HTR-8/SVneo (cell line): ENCODE measurements at places on chromosomes 5 and 9.
A peak's percentile ranks its signal among the peaks of the same experiment; 100 is the strongest.

GRCh38 chr5:104789366-104789765 lies 1226.8 kb upstream of the NUDT12 start:
- DNase-seq, result no peak

- DNase-seq, result no peak
Observed at GRCh38 chr9:127183814-127184582, 61.6 kb upstream of the ANGPTL2 start.

DNA sequence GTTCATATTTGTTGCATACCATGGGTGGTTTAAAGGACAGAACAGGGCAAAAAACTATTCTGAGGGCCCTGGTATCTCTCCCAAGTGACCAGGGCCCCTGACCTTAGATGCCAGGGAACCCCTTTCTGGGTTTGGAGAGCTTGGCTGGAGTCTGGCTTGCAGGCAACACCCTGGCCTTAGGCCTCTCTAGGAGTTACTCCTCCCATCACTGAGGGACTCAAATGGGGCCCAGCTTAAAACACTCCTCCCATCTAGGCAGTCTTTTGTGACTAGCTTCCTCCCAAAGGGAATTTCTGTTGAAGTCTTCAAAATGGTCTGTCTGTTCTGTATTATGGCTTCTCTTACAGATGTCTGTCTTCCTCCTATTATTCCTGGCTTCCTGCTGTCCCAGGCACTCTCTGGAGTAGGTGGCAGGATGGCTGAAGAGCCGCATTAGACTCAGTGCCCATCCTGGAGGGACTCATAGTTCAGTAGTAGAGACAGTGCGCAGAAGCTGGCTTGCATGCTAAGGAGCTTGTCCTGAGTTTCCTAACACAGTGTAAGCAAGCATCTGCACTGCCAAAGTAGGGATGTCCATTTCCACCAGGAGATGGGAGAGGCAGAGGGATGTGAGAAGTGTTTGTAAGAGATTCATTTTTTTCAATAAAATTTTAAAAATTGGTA lies 10.0 kb downstream of the COL15A1 start:
- no peak for DNase-seq

DNA sequence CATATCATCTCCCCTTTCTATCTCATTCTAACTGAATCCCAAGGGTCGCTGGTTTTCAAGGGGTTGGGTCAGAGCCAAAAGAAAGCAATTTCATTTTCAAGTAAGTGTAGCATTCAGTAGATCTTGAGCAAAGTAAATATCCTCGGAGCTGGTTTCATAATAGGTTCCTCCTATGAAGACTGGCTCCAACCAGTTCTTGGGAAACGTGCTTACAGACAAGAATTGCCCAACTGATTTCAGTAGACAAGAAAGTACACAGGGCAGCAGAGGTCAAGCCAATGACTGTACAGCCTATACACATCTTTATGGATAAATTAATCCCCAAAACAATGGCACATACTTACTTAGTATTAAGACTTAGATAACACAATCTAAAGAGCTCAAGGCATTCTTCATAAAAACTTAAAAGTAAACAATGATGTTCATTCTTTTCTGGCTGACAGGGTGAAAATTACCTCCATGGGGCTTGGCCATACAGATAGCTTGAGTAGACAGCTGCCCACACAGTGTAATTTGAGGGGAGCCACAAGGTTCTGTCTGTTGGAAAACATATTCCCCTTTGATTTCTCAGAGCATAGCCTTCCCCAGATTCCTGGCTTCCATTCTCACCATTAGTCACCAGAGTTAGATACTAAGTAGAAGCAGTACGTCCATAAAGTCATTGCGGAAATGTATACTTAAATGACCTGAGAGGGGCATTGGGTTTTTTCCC lies 163.9 kb downstream of the ARRDC3 start:
- no peak for DNase-seq

DNA sequence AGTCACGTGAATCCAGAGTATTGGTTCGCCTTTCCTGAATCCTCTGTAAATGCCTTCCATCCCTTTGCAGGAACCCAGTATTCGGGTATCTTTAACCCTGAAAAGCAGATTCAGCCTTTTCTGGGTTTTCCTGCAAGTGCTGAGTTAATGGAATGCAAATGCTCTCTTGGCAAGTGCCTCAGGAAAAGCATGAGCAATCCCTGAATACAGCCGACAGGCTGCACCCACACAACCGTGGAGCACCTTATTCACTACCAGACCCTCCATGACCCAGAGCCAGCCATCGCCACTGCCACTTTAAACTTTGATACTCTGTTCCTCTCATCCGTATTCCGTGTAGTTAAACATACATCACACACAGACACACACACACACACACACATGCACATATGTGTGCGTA lies 54.4 kb downstream of the ZNF622 start:
- DNase-seq, result no peak

GRCh38 chr5:122177161-122177560 lies 47.8 kb downstream of the ZNF474 start:
- no peak for DNase-seq

DNA sequence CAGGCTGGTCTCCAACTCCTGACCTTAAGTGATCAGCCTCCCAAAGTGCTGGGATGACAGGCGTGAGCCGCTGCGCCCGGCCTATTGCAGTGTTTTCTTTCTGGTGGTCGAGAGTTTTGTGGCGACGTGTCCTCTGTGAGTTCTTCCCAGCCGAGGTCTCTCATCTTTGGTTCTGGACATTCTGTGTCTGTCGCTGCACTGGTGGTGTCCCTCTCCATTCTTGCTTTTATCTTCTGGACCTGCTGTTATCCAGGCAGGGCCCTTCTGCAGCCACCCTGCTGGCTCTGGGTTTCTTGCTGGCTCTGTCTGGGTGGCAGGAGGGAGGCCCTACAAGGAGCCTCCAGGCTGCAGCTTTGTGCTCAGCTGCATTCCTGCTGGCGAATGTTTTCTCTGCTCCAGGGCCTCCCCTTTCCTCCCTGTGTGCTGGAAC lies 49.1 kb upstream of the EXOC3 start:
- DNase-seq, result no peak

DNA sequence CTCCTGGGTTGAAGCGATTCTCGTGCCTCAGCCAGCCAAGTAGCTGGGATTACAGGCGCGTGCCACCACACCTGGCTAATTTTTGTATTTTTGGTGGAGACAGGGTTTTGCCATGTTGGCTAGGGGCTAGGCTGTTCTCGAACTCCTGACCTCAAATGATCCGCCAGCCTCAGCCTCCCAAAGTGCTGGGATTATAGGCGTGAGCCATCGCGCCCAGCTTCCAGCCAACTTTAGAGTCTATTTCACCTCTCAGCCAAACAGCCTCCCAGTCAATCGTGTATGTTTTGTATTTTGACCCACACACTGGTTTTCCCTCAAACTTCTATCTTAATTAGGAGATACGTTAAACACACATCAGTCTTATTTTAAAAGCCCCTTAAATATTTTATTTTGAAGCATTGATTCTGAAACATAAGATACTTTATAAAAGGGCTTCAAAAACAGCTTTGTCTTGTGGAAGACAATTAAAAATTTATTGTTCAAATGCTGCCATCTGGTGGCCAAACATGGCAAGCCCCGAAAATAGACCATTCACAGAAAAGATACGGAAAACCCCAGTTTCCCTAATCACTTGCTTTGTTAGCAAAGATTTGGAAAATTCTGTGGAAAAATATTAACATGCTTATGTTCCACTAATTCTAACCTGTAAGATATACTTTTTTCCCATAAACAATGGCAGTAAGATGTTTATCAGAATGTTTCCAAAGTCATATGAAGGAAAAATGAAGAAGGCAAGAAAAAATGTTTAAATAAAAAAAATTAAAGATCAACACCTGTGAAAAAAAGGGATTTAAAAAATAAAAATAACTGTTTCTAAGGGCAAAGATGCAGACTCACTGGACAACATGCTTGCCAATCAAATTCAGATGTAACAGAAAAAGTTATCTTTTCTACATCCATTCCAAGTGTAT lies 33.1 kb downstream of the APTX start:
- DNase-seq, result peak; percentile 39

GRCh38 chr9:126638571-126639132 lies 24.9 kb downstream of the LMX1B start:
- no peak for DNase-seq

DNA sequence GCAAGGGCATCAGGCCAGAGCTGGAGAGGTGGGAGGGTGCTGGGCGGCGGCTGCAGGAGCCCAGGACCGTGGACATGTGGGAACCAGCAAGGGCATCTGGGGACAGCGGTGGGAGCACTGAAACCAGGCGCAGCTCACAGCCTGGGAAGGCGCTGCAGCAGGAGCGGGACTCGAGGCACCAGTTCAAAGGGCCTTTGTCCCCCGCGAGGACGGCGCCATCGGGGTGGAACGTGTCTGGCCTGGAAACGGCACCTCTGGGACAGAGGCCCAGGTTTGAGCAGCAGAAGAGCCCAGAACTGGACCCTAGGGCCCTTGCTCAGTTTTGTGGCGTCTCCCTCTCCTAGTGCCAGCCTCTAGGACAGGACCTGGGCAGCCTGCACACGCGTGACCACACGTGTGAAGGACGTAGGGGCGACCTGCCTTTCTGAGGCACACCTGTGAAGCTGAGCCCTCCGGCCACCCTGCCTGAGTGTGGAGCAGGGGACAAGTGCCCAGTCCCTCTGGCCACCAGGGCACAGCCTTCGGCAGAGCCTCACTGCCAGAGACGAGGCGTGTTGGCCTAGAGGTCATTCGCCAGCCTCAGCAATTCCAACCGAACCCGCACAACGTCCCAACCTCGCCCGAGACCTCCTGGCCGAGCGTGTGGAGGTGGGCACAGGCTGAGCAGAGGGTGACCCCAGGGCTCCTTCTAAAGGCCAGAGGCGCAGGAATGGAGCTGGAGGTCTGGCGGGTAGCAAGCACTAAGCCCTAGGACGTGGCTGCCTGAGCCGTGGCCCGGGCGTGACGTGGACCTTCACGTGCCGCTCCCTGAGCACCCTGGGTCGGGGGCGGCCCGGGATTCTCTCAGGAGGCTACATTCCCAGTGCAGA lies 2.2 kb upstream of the TMEM210 start:
- DNase-seq, result no peak

DNA sequence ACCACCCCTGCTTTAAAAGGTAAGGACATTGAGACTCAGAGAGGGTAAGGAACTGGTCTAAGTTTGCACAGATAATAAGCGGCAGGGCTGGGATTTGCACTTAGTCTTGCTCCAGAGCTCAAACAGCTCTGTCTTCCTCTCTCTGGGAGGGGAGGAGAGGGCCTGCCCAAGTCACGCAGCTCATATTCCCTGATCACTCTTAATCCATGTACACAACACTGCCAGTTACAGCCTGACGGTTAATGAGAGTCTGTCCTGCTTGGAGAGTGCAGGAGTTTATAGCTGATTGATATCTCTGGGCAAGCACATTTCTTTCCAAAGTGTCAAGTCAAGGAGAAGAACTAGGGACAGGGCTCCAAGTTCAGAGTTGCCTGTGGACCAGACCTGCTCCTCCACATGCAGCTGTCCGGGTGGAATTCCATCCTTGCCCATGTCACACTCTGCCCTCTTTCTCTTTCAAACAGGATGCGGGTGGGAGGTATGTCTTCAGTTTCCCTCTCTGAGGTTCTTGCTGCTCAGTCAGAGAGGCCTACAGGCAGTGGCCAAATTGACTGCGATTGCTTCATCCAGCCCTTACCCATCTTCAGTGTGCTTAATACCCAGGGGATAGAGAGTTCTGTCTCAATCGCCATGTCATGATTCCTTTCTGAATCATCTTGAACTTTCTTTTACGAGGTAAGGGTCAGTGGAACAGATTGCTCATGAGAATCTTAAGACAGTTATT lies 54.5 kb downstream of the GALNT12 start:
- DNase-seq, result peak; percentile 20

DNA sequence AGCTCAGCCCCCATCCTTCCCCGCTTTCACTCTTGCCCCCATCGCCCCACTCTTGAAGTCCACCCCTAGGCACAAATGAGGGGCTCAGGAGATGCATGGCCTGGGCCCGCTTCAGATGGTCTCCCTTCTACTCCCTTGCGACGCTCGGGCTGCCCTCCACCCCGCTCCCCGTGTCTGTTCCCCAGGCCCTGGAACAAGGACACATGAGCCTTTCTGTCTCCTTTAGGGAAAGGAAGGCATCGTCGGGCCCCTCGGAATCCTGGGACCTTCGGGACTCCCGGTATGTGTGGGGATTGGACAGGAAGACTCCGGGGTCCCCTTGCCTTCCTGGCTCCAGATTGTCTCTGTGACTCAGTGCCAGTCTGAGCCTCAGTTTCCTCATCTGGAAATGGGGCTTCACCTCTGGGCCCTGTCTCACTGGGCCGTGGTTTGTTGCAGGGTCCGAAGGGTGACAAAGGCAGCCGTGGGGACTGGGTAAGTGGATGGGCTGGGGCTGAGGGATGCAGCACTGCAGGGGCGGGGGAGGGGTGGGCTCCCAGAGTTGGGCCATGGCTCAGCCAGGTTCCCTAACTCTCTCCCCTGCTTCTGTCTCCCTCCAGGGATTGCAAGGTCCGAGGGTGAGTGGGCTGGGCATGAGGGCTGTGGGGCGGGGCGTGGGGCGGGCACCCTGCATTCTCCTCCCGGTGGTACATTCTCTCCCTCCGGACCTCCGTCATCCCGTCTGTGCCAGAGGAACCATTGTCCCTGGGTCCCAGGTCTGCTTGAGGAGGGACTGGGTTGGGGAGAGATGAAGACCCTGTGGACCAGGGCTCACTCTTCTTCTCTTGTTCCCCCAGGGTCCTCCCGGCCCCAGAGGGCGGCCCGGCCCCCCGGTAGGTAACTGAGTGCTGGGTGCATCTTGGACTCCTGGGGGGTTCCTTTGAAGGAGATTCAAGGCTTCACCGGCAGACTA lies 21.8 kb upstream of the ORM1 start:
- no peak for DNase-seq

DNA sequence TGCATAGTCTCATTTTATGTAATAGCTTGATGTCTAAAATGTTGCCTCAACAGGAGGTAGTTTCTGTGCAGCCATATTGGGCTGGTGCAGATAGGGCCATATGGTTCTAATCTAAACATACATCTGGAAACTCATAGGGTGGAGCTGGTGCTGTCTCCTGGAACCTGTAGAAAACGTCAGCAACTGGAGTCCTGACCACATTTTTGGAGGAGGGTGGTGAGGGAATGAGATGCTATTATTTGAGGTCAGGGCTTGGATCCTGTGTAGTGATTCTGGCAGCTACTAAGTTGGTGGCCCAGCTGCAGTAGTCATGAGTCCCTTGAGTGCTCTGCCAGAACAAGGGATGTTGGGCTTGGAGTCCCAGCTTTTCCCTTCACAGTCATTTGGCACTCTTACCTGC lies 14.1 kb downstream of the MAN2A1 start:
- DNase-seq, result no peak

GRCh38 chr5:82476155-82476554 lies 198.0 kb upstream of the RPS23 start:
- no peak for DNase-seq

- no peak for DNase-seq
Observed at GRCh38 chr9:98038958-98039357, 17.6 kb upstream of the NANS start.

- no peak for DNase-seq
Observed at GRCh38 chr5:758698-759053, 25.9 kb downstream of the ZDHHC11B start.

DNA sequence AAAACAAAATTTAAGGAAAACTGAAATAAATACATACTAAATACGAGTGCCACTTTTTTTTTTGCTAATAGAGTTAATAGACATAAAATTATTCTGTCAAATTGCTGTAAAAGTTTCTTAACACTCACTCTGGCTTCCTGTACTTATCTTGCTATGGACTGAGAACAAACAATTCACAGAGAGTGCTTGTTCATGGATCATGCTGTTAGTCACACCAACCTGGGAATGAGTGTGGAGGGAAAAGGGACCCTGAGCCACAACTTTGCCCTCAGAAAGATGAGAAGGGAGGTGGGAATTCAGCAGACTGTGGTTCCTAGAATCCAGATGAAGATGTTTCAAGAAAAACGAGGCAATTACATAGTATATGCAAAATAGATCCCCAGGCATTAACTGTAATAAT lies 246.9 kb downstream of the FBXL7 start:
- DNase-seq, result no peak

GRCh38 chr5:161190778-161191177 lies 338.8 kb upstream of the ATP10B start:
- no peak for DNase-seq
